ENCODE measurements at places on chromosomes 3 and 15. TPM values are rescaled to one million over a fixed set of nuclear protein-coding genes. Genes with fewer than 3 reads are reported as not detected.

- no peaks in the 10 kb centered on the region for H3K36me3 ChIP-seq
- no peaks in the 10 kb centered on the region for H3K27me3 ChIP-seq
- no peaks in the 10 kb centered on the region for H3K4me1 ChIP-seq
- H3K4me3 ChIP-seq = no peak overlapping the region
Measured at GRCh38 chr3:107942951-107943749, 147.7 kb downstream of the CD47 start.

DNA sequence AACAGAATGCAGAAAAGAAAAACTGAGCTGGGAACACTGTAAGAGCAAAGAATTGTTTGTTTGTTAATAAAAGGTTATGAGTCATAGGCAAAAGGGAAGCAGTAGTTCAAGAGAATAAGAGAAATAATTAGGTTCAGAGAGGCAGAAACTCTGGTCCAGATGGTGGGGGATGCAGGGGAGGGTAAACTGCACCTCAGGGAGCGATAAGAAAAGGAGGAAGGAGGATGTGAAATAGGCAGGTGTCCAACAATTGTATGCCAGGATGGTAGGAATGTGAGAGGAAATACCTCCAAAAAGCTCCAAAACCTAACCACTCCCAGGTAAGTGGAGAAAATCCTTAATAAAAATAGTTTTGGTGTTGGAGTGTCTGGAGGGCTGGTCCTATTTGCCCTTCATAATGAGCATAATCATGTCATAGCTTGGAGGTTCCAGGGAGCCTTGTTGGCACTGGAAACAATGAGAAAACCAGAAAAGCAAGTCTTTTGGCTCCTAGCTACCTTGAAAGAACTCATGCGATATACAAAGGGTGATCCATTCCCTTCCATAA, 405.4 kb upstream of the TBL1XR1 start:
- H3K4me1 ChIP-seq = peaks cover 35% of the 10 kb centered on the region
- no peak overlapping the region for H3K4me3 ChIP-seq
- no peaks in the 10 kb centered on the region for H3K27me3 ChIP-seq
- no peak for DNase-seq
- peak overlapping the region; percentile 46 for H3K27ac ChIP-seq
- H3K36me3 ChIP-seq = no peaks in the 10 kb centered on the region

DNA sequence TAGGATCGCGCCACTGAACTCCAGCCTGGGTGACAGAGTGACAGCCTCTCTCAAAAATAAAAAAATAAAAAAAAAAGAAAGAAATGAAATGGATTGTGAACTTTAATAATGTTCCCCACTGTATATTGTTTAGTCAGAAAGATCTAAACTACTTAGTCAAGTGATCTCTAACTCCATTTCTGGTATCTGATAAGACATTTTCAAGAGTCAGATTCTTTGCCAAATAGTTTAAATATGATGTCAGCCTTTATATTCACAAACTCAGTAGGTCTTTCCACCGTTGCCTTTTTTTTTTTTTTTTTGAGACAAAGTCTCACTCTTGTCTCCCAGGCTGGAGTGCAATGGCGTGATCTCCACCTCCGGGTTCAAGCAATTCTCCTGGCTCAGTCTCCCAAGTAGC, 29.0 kb upstream of the OSBPL11 start:
- H3K27me3 ChIP-seq = no peaks in the 10 kb centered on the region
- H3K4me3 ChIP-seq = no peak overlapping the region
- H3K36me3 ChIP-seq = no peaks in the 10 kb centered on the region
- no peak for DNase-seq
- H3K4me1 ChIP-seq = no peaks in the 10 kb centered on the region

DNA sequence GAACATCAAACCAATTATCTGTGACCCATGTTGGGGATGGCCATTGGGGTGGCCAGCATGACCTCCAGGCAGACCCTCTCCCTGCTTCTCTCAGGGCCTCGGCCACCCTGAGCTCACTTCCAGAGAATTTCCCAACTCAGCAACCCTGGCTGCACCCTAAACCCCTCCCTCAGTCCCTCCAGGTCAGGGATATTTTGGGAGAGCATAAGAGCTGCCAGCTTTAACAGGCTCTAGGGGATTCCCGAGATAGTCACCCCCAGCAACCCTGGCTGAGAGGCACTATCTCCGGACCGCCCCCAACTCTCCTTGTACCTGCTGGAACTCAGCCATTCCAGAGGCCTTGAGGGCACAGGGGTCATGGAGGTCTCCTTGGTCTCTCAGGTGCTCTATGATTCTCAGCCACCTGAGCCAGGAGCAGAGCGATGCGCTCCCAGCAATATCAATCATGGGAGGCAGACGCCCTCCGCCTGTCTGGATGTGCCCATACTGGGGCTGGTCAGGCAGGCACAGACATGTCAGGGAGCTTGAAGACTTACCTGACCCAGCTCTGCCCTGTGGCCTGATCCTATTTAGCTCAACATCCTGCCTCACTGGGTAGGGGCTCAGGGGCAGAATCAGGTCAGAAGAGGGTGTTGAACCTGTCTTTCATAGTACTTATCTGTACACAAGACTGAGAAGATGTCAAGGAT, 34.9 kb upstream of the CILP start:
- no peak for DNase-seq
- no peaks in the 10 kb centered on the region for H3K36me3 ChIP-seq
- H3K4me1 ChIP-seq = peaks cover 25% of the 10 kb centered on the region
- H3K4me3 ChIP-seq = no peak overlapping the region

- H3K4me3 ChIP-seq = no peak overlapping the region
- no peaks in the 10 kb centered on the region for H3K4me1 ChIP-seq
- H3K27me3 ChIP-seq = no peaks in the 10 kb centered on the region
- H3K27ac ChIP-seq = no peak overlapping the region
Measured at GRCh38 chr3:57530071-57530608, 14.0 kb downstream of the DNAH12 start.

GRCh38 chr3:148204131-148204530, 493.6 kb upstream of the AGTR1 start:
- no peak overlapping the region for H3K27ac ChIP-seq
- H3K4me3 ChIP-seq = no peak overlapping the region
- H3K4me1 ChIP-seq = no peaks in the 10 kb centered on the region
- peaks cover 4% of the 10 kb centered on the region for H3K27me3 ChIP-seq

- no peaks in the 10 kb centered on the region for H3K4me1 ChIP-seq
- no peak overlapping the region for H3K4me3 ChIP-seq
- no peak for DNase-seq
Measured at GRCh38 chr3:71702131-71703024, 22.8 kb downstream of the EIF4E3 start.

DNA sequence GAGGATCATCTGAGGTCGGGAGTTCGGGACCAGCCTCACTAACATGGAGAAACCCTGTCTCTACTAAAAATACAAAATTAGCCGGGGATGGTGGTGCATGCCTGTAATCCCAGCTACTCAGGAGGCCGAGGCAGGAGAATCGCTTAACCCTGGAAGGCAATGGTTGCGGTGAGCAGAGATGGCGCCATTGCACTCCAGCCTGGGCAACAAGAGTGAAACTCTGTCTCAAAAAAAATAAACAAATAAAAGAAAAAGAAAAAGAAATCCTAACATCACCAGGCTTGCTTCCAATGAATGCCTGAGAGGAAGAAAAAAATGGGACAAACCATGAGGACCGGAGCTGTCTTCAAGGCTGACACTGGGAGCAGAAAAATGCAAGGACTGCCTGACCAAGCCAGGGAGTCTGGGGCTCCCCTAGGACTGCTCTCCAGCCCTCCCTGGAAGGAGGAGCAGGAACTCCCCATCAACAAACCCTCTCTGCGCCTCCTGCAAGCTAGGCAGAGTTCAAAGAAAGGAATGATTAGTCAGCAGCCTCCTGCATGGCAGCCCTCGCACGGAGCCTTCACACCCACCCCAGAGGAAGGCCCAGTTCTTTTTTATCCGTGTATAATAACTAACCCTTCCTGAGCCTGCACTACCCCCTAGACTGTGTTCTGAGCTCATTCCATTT, 55.4 kb downstream of the NUP210 start:
- H3K27ac ChIP-seq = no peak overlapping the region
- no peaks in the 10 kb centered on the region for H3K27me3 ChIP-seq
- no peak overlapping the region for H3K4me3 ChIP-seq
- no peaks in the 10 kb centered on the region for H3K36me3 ChIP-seq

DNA sequence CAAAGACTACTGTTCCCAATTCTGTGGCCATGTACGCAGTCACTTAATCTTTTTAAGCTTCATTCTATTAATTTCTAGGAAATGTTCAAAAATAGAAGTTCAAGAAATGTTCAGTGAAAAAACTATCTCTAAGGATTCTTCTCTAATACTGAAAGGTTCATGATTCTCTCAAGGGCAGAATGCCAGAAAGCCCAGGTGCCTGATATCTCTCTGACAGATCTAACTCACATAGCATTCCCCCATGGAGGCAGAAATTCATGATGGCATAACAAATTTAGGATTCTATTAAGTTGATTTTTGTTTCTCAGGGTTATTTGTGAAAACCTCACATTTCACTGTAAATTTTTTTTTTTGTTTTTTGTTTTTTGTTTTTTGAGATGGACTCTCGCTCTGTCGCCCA, 17.5 kb downstream of the CHRM5 start:
- H3K27ac ChIP-seq = no peak overlapping the region
- H3K27me3 ChIP-seq = no peaks in the 10 kb centered on the region
- DNase-seq = no peak
- H3K4me3 ChIP-seq = no peak overlapping the region
- H3K4me1 ChIP-seq = no peaks in the 10 kb centered on the region
- H3K36me3 ChIP-seq = no peaks in the 10 kb centered on the region

The RIOX2 gene
- 14.7 TPM for polyA plus RNA-seq

The CCR1 gene
- polyA plus RNA-seq = 2.3 TPM

The ILDR1 gene
- polyA plus RNA-seq = 2.3 TPM
